Naive thymus-derived CD4-positive, alpha-beta T cell (primary cell): ENCODE measurements at places on chromosomes 1 and 21. TPM values are rescaled to one million over a fixed set of nuclear protein-coding genes. Genes with fewer than 3 reads are reported as not detected.

ZNF683 gene
- total RNA-seq: 0.51 TPM

GRCh38 chr1:202213361-202214088, 19.9 kb downstream of the LGR6 start:
- H3K36me3 ChIP-seq: no peaks in the 10 kb centered on the region
- no peaks in the 10 kb centered on the region for H3K4me1 ChIP-seq
- no peak overlapping the region for H3K27ac ChIP-seq
- DNase-seq: no peak
- peaks cover 4% of the 10 kb centered on the region for H3K27me3 ChIP-seq
- no peak overlapping the region for H3K4me3 ChIP-seq

DNA sequence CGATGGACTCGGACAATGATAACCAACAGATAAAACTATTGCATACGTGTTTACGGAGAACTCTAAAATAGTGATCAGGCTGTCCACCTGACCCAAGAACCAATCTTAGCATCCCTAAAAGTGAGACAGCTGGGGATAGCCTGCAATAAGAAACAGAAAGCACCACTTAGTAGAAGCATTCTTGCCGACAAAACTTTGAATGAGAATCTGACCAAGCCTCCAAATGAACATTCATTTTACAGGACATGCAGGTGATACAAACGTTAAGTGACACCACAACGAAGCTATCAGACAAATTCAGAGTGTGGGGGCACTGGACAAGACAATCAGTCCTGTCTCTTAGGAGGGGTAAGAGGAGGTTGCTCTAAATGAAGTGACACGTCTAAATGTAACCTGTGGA, 1.2 kb downstream of the PSMG1 start:
- peak overlapping the region; percentile 86 for H3K4me3 ChIP-seq
- DNase-seq: no peak
- H3K4me1 ChIP-seq: peaks cover 9% of the 10 kb centered on the region
- H3K36me3 ChIP-seq: peaks cover 3% of the 10 kb centered on the region

GRCh38 chr1:219794085-219794743, 134.1 kb downstream of the SLC30A10 start:
- DNase-seq: no peak
- no peak overlapping the region for H3K4me3 ChIP-seq
- no peaks in the 10 kb centered on the region for H3K27me3 ChIP-seq

DNA sequence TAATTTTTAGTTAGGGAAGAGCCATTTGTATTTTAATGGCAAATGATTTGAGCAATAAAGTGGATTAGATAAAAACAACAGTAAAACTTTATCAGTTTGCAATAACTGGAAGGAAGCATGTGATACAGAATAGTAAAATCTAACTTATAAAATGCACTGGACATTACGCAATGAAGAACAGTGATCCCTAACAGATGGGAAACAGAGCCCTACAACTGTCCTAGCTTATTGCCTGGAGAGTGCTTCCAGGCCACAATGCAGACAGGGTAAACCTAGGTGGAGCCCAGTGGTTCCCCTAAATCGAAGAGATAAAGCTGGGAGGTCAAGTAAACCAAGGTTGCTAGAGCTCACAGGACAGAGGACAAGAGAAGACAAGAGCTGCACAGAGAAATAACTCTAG, 7.0 kb downstream of the OMA1 start:
- H3K4me3 ChIP-seq: no peak overlapping the region
- H3K27me3 ChIP-seq: no peaks in the 10 kb centered on the region
- DNase-seq: no peak
- H3K27ac ChIP-seq: no peak overlapping the region
- H3K36me3 ChIP-seq: no peaks in the 10 kb centered on the region
- H3K4me1 ChIP-seq: no peaks in the 10 kb centered on the region

DNA sequence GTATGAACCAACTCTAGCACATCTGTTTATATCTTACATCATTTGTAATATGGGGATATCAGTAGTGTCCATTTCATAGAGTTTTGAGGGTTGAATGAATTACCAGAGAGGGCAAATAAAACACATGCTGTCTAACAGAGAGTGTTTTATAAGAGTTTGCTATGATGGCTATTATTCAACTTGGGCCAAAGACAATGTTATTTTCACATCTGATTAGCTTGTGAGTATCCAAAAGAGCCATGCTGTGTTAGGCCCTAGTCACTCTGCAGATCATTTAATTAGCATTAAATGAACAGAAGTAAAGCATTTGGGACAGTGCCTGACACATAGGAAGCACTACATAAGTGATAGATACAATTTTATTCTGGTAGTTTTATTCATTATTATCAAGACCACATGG, 4.2 kb upstream of the RNF11 start:
- no peak overlapping the region for H3K27ac ChIP-seq
- H3K36me3 ChIP-seq: peaks cover 6% of the 10 kb centered on the region
- peaks cover 10% of the 10 kb centered on the region for H3K4me1 ChIP-seq
- no peaks in the 10 kb centered on the region for H3K27me3 ChIP-seq
- H3K4me3 ChIP-seq: no peak overlapping the region

GRCh38 chr1:42745851-42746250, 5.8 kb upstream of the CLDN19 start:
- no peak overlapping the region for H3K4me3 ChIP-seq
- H3K27ac ChIP-seq: no peak overlapping the region
- no peaks in the 10 kb centered on the region for H3K4me1 ChIP-seq
- DNase-seq: no peak
- H3K36me3 ChIP-seq: no peaks in the 10 kb centered on the region

TMCO4 gene
- total RNA-seq: 28.3 TPM

DNA sequence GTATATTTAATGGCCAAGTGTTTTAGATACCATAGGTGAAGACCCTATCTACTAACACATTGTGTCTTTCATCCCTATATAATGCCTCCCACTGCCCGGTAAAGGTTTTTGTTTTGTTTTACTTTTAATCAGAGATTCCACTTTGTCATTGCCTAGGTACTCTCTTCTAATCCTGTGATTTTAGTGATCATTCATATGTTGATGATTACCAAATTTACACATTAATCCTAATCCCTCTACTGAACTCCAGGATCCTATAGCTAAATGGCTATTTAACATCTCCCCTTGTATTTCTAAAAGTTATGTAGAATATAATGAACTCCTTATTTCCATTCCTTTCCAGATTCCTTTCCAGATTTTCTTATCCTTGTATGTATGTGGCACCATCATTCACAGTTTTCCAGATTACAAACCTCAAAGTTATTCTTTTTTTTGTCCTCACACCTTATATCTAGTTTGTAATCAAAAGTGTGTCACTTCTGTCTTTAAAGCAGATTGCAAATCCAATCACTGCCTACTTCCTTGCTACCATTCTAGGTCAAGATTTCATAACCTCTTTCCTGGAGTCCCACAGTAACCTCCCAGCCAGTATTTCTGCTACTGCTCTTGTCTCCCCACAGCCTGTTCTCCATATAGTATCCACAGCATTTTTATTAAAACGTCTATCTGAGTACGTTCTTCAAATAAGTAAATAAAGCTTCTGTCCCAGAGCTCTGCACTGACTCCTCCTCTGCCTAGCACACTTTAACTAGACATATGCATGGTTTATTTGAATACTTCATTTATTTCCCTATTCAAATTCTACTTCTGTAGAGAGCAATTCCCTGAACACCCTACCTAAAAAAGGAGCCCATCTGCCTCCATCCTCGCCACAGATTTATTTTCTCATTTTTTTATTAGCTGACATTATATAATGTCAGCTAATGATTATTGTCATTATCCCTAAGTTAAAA, 157.8 kb downstream of the KCNT2 start:
- no peak for DNase-seq
- H3K36me3 ChIP-seq: no peaks in the 10 kb centered on the region
- H3K4me1 ChIP-seq: no peaks in the 10 kb centered on the region

DNA sequence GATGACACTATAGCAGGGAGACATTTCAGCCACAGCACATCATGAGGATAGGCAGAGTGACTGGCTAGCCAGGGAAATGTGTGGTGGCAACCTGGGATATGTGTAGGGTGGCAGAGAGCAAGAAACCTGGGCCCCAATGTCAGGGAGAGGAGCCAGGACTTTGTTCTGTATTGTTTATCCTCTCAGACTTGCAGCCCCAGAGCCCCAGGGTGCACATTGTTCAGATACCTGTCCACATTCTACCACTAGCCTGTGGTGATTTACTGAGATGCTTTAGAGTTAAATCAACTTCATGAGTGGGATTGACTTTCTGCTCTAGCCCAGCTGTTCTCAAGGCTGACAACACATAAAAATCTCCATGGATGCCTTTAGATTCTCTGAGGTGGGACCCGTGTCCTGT, 61.5 kb downstream of the MAB21L3 start:
- H3K4me3 ChIP-seq: no peak overlapping the region
- H3K36me3 ChIP-seq: no peaks in the 10 kb centered on the region
- H3K4me1 ChIP-seq: peaks cover 8% of the 10 kb centered on the region
- H3K27ac ChIP-seq: no peak overlapping the region
- H3K27me3 ChIP-seq: no peaks in the 10 kb centered on the region
- no peak for DNase-seq

- peak; percentile 58 for DNase-seq
- peak overlapping the region; percentile 81 for H3K27ac ChIP-seq
Measured at GRCh38 chr1:2523891-2524609, 2.3 kb downstream of the PANK4 start.

DNA sequence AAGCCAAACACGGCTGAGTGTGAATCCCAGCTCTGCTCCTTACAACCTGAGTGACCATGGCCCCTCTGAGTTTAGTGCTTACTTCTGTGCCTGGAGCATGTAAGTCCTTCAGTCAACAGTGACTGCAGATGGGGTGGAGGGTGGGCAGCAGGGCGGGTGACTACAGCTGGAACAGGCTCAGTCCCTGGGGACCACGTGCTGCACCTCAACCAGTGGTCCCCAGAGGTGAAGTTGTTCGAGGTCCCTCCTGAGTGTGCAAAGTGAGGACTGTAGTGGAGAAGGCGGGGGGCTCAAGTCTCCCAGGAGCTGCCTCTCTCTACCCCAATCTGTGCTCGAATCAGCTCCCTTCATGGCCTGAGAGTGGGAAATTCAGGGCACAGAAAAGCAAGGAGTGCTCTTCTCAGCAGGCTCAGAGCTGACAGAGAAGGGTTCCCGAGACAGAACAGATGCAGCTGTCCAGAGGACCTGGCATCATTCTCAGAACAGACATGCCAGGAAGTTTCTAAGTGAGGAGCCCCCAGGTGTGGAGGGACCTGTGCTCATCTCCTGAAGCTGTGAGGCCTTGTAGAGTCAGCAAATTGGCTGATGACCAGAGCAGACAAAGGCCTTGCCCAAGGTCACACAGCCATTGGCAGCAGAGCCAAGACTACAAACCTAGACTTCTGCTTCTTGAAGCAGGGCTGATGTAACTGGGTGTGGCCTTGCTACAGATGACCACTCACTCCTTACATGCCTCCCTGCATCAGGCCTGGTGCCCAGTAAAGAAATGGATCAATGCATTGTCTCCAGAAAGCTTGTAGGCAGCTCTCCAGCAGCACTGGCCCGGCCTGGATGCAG, 61.7 kb upstream of the EDN2 start:
- no peak for DNase-seq
- H3K4me3 ChIP-seq: no peak overlapping the region
- no peak overlapping the region for H3K27ac ChIP-seq
- no peaks in the 10 kb centered on the region for H3K27me3 ChIP-seq
- peaks cover 9% of the 10 kb centered on the region for H3K36me3 ChIP-seq

GOLT1A gene
- total RNA-seq: not detected

GRCh38 chr1:88741413-88741812, 57.3 kb downstream of the PKN2 start:
- DNase-seq: no peak
- peaks cover 4% of the 10 kb centered on the region for H3K4me1 ChIP-seq
- no peaks in the 10 kb centered on the region for H3K27me3 ChIP-seq
- no peaks in the 10 kb centered on the region for H3K36me3 ChIP-seq
- H3K4me3 ChIP-seq: no peak overlapping the region
- no peak overlapping the region for H3K27ac ChIP-seq

SMPDL3B gene
- not detected for total RNA-seq

- H3K4me3 ChIP-seq: no peak overlapping the region
- H3K27me3 ChIP-seq: no peaks in the 10 kb centered on the region
- DNase-seq: no peak
- no peaks in the 10 kb centered on the region for H3K36me3 ChIP-seq
Measured at GRCh38 chr1:217535601-217536377, 95.1 kb downstream of the GPATCH2 start.

ZNF644 gene
- 117 TPM for total RNA-seq
